Progenitor cell of endocrine pancreas (in vitro differentiated cells): ENCODE measurements at places on chromosomes 5 and 9.
A peak's percentile ranks its signal among the peaks of the same experiment; 100 is the strongest.

- DNase-seq = no peak
Measured at GRCh38 chr9:76845254-76845653, 60.7 kb downstream of the PRUNE2 start.

GRCh38 chr5:180499684-180500083 lies 5.5 kb downstream of the CNOT6 start:
- no peak for DNase-seq

- DNase-seq = no peak
Measured at GRCh38 chr9:8268881-8269280, 469.3 kb upstream of the DMAC1 start.

DNA sequence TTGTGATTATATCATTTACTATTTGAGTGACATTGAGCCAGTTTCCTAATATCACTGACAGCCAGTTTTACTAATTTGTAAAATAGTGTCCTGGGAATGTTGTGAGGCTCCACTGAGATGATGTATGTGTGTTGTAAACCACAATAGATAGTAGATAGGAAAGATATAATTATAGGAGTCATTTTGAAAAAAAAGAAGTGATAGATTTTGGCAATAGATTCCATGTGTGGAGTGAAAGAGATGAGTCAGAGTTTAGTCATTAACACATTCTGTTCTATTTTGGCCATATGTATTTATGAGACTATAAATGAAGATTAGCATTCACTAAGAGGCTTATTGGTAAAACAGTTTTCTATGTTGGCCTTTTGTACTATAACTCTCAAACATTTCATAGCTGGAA lies 388.2 kb downstream of the FAM170A start:
- DNase-seq = no peak

DNA sequence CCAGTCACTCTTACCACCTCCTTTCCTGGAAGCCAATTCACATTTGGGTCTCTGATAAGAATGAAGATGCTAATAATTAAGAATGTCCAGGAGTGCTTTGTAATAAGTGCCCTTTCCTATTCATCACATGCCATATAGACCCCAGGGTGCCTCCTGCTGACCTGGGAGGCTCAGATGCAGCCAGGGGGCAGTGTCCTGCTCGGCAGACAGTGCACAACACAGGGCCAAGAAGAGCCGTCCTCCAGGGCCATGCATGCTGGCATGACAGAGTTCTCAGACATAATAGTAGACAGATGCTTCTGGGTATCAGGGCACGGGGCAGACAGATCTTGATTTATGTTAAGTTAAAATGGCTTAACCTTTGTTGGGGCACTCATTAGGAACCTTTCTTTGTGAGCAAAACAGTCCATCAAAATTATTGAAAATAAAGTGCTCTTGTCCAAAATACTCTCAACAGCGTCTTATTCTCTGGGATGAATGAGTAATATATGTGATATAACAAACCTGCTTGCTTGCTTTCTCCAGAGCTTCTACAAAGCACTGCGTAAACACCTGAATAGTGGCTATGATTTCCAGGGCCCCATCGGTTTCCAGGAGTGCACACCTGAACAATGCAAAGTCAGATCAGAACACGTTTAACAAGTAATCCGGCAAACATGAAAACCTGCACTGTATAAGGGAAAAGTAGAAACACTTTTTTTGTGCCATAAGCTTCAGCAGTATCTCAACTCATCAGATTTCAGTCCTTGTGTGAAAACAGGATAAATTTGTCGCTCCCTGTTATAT lies 192.7 kb downstream of the FANCC start:
- DNase-seq = no peak

DNA sequence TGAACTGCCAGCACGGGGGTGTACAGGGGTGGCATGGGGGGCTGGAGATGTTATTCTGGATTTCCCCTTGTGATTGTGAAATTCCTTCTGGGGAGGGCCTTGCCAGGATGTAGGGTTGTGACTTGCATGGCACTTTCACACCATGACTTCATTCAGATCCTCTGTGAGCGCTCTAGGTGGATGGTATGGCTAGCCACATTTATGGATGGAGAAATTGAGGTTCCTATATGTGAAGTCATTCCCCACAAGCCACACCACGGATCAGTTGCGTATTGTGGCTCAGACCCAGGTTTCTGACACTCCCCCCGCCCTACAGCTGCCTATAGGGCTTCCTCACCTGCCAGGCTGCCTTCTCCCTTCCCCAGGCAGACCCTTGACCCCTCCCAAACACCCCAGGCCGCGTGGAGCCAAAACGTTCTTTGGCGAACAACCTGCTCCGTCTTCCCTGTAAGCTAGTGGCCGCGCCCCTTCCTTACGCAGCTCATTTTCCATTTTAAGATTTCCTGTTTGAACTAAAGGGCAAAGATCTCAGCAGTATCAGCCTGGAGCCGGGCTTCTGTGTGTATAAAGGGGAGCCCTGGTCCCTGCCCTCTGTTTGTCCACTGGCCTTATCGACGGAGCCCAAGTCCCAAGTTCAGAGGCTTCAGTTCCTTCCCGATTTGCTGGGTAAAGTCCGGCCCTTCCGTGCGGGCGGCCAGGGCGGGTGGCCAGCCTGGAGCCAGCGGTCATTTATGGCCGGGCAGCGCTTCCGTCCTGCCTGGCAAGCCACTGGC lies 97.8 kb upstream of the KLF4 start:
- DNase-seq = no peak

GRCh38 chr5:173321886-173322285 lies 6.3 kb downstream of the STC2 start:
- no peak for DNase-seq

GRCh38 chr9:129290606-129291005 lies 112.5 kb upstream of the IER5L start:
- no peak for DNase-seq

DNA sequence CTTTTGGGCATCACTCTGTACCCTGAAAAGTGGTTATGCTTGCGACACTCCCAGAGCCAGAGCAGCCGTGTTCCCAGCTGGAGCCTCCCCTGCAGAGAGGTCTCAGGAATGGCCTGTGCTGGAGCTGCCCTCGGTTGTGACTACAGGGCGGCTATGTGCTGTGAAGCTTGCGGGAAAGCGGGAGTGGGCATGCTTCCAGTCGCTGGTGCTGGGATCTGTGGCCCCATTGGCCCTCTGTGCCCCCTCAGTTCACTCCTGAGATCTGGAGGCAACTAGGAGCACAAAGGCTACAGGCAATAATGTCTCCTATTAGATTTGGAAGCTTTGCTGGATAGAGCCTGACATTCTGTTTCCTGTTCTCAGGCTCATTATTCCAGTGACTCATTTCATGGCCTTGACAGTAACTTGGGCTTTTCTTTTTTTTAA lies 56.9 kb downstream of the GPR107 start:
- no peak for DNase-seq

DNA sequence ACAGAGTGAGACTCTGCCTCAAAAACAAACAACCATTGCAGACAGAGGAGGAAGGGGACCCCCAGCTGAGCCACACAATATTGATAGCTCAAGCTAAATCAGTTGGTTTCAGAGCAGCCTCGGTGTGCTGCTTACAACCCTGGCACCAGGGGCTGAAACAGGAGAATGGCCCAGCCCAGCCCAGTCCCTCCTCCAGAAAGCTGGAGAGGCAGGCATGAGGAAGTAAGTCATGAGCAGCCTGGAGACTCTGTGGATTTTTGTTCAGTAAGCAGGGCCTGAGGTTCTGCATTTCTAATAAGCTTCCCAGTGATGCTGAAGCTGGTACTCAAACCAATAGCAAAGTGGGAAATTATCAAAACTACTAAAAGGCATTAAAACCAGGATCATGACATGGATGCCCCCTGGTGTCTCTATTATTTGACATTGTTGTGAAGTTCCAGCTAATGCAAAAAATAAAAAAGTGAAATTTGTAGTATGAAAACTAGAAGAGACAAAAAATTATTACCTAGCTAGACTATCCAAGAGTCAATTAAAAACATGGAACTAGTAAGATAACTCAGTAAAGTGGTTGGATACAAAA lies 14.2 kb downstream of the PRRT1B start:
- no peak for DNase-seq

- DNase-seq = no peak
Measured at GRCh38 chr9:109482391-109482916, 15.7 kb downstream of the PTPN3 start.

DNA sequence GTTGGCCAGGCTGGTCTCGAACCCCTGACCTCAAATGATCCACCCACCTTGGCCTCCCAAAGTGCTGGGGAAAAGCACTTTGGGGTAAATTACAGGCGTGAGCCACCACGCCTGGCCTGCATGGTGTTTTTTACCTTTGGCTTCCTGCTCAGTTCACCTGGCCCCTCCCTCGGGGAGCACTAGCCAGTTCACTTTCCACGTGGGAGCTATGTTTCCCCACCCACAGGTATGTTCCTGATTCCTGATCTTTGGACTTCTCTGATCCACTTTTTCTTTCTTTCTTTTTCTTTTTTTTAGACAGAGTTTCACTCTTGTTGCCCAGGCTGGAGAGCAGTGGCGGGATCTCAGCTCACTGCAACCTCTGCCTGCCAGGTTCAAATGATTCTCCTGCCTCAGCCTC lies 15.8 kb downstream of the DAB2IP start:
- no peak for DNase-seq

GRCh38 chr5:149164731-149165130 lies 23.4 kb downstream of the ABLIM3 start:
- DNase-seq = no peak

DNA sequence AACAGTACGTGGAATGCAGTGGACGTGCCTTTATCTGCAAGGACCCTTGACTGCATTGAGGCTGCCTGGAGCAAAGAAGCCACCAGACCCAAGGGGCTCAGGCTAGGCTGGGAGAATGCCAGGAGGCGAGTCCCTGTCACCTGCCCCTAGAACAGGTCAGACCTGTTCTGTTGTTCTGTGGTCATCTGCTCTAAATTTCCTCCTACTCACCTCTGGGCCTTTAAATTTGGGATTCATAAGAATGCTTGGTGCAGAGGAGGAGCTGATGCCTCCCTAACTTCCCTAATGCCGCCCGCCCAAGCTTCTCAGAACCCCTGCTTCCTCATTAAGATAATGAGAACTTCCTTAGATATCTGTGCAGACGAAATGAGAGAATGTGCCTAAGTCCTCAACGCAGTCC lies 32.0 kb downstream of the DAPK1 start:
- DNase-seq = no peak

GRCh38 chr9:34176089-34176488 lies 2.8 kb upstream of the UBAP1 start:
- no peak for DNase-seq

DNA sequence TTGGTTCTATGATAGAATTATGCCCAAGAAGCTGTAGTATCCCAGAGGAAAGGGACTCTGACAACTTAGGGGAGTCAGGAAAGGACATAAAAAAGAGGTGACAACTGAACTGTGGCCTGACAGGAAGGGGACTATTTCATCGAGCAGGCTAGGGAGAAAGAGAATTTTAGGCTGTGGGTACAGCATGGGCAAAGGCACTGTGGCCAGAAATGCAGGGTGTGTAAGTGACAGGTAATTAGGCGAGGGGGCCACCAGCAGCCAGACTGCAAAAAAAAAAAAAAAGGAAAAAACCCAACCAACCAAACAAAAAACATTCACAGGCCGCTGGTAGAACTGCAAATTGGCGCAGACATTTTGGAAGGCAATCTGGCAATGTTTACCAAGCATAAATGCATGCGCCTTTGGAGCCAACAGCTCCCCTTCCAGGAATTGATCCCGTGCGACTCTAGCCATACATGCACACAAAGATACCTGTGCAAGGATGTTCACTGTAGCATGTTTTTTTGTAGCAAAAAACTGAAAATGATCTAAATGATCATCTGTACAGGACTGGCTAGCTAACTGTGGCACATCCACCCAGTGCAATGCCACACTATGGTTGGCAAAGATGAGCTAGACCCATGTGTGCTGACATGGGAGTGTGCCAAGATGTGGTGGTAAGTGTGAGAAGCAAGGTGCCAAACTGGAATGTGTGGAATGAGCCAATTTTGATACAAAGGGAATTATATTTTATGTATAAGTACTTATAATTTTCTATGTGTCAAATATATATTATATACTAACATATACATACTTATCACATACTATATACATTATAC lies 1.1 kb downstream of the EIF4E1B start:
- no peak for DNase-seq

DNA sequence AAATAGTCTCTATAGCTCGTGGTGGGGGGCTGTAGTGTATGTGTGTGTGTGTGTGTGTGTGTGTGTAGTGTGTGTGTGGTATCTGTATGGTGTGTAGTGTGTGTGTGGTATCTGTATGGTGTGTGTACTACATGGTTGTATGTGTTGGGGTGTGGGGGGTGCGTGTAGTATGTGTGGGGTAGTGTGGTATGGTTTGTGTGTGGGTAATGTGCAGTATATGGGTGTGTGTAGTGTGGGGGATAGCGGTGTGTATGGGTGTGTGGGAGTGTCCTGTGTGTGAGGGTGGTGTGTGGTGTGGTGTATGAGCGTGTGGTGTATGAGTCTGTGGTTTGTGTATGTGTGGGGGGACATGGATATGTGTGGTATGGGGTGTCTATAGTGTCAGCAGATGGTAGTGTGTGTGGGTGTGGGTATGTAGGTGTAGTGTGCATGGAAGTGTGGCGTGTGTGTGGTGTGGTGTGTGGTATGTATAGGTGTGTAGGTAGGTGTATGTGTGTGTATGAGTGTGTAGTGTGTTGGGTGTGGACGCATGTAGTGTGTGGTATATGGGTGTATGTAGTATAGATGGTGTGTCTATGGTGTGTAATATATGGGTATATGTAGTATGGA lies 145.8 kb upstream of the IQGAP2 start:
- DNase-seq = no peak

DNA sequence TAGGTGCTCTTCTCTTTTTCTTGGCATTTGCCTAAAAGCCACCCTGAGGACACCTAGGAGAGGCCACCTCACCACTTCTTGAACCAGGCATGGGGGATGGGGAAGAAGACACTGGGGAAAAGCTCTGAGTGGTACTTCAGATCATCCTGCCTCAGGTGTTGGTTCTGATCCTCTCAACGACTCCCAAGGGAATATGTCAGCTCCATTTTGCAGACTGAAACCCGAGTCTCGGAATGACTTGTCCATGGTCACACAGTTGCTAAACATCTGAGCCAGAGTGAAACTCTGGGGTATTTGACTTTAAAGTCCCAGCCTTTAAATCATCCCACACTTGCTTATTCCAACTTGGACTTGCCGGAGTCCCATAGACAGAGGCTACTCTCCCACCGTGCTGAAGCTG lies 120.6 kb upstream of the GABRP start:
- no peak for DNase-seq

GRCh38 chr9:36319806-36320205 lies 61.6 kb upstream of the GNE start:
- DNase-seq = peak; percentile 38

GRCh38 chr9:3809724-3810123 lies 283.9 kb upstream of the RFX3 start:
- DNase-seq = no peak

GRCh38 chr5:58717303-58718007 lies 134.6 kb downstream of the RAB3C start:
- no peak for DNase-seq

- DNase-seq = no peak
Measured at GRCh38 chr5:15391704-15392397, 108.1 kb upstream of the FBXL7 start.

GRCh38 chr9:16455842-16456241 lies 414.6 kb downstream of the BNC2 start:
- DNase-seq = no peak

GRCh38 chr5:72847439-72847838 lies 31.0 kb downstream of the TNPO1 start:
- no peak for DNase-seq

GRCh38 chr5:9739135-9739534 lies 109.0 kb upstream of the TAS2R1 start:
- no peak for DNase-seq
